ENCODE measurements at places on chromosomes 12 and 14.

DNA sequence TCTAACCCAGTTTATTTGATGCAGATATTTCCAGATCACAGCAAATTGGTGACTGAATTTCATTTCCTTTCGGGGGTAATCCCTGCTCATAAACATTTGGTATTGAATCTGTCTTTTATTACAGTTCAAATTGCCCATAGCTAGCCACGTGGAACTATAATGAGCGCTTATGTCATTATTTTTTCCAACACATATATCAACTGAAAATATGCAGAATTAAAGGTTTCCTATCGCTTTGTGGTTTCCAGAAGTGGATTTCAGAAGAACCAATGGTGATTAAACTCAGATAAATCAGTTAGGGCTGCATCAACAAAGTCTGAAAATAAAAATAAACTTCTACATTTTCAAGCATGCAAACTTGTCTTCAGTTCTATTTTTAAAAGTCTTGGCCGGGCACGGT is 111.9 kb downstream of the PIK3C2G start:
- H3K4me3 ChIP-seq, result no peak overlapping the region
- H3K27ac ChIP-seq, result no peak overlapping the region
- no peaks in the 10 kb centered on the region for H3K4me1 ChIP-seq
- H3K36me3 ChIP-seq, result no peaks in the 10 kb centered on the region

DNA sequence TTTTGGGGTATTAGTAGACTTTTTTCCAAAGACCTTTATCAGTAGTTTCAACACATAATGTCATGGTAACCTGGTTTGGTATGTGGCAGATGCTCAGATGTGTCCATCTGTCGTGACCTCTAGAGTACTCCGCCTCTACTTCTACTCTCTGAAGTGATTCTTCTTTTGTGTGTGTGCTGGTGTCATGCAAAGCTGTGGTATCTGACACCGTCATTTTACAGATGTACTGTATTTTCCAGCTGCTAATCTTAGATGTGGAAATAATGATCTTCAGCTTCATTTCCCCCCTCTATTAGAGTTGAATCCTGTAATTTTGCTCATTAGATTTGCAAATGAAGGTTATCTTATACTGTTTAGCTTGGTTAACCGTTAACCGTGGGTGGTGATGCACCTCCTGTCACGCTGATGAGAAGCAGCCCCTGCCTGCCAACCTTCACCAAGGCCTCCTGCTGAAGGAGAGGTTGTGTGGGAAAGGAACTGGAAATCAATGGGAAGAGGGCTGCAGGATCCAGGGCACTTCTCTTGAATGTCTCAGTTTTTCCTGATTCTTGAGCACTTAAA is 222.4 kb upstream of the AMIGO2 start:
- no peak overlapping the region for H3K27ac ChIP-seq
- no peaks in the 10 kb centered on the region for H3K27me3 ChIP-seq
- H3K4me1 ChIP-seq, result no peaks in the 10 kb centered on the region
- H3K4me3 ChIP-seq, result no peak overlapping the region
- H3K36me3 ChIP-seq, result no peaks in the 10 kb centered on the region

GRCh38 chr12:3054374-3054773 is 22.8 kb upstream of the TSPAN9 start:
- H3K4me1 ChIP-seq, result peaks cover 8% of the 10 kb centered on the region
- H3K36me3 ChIP-seq, result no peaks in the 10 kb centered on the region
- H3K4me3 ChIP-seq, result no peak overlapping the region

GRCh38 chr12:98955284-98955683 is 310.2 kb downstream of the APAF1 start:
- no peaks in the 10 kb centered on the region for H3K27me3 ChIP-seq
- no peaks in the 10 kb centered on the region for H3K36me3 ChIP-seq

GRCh38 chr12:13030541-13031291 is 13.5 kb upstream of the FAM234B start:
- H3K27ac ChIP-seq, result peak overlapping the region; percentile 78
- DNase-seq, result peak; percentile 10

DNA sequence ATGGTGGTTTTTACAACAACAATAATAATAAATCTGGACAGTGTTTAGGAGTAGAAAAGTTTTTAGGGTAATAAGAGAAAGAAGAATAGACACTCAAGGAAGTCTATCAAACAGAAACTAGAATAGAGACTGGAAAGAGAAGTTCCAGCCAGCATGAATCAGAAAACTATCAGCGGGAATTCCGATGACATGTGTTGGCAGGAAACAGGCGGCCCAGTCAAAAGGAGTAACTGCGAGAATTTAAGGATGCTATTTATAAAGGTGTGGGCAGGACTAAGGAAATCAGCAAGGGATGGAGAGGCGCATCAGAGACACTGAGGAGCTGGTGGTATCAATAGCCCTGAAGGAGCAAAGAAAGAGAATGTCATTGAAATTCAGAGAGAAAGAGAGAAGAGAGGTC is 89.9 kb downstream of the TBX5 start:
- DNase-seq, result no peak
- H3K4me3 ChIP-seq, result no peak overlapping the region
- no peak overlapping the region for H3K27ac ChIP-seq
- H3K27me3 ChIP-seq, result no peaks in the 10 kb centered on the region
- no peaks in the 10 kb centered on the region for H3K36me3 ChIP-seq

GRCh38 chr14:93331728-93332396 is 974 bp downstream of the BTBD7 start:
- H3K4me1 ChIP-seq, result peaks cover 41% of the 10 kb centered on the region
- H3K4me3 ChIP-seq, result peak overlapping the region; percentile 89
- peak overlapping the region; percentile 89 for H3K27ac ChIP-seq
- no peaks in the 10 kb centered on the region for H3K27me3 ChIP-seq

All from neural progenitor cell (in vitro differentiated cells).